ENCODE measurements at places on chromosomes 1 and 21.

DNA sequence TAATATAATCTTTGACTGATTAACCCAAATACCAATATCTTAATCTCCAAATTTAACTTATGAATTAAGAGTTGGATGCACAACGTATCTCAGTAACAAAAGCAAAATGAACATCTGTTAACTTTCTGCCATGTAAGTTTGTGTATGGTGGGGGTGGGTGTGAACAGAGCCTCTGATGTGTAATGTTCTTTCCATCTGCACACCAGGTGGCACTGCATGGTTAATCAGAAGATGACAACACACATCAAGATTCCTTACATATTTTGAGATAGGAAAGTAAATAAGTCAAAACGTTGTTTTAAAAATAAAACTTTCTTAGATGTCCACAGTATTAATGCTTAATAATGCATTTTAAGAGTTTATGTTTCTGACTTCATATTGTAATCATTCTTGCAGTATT lies 251.9 kb downstream of the DPYD start:
- peak; percentile 38 for DNase-seq

DNA sequence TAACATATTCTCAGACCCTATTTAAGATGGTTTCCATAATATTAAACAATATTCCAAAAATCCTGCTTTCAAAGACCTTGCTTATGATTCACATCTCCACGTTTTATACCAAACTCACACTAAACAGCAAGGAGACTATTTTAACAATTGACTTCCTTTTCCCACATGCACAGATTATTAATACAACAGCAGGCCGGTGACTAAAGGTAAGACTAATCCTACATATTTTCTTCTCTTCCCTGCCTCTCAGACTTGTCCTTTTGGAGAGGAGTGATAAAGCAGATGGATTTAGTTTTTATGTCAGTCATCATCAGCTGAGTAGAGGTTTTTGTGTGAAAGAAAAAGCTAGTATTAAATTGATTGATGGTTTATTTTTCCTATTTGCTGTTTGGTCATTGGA lies 400.6 kb downstream of the NTNG1 start:
- no peak for DNase-seq

- no peak for DNase-seq
These were observed 268.0 kb downstream of the NUF2 start for GRCh38 chr1:163589735-163590134.

GRCh38 chr1:163197022-163197421 lies 5.7 kb downstream of the RGS5 start:
- no peak for DNase-seq

DNA sequence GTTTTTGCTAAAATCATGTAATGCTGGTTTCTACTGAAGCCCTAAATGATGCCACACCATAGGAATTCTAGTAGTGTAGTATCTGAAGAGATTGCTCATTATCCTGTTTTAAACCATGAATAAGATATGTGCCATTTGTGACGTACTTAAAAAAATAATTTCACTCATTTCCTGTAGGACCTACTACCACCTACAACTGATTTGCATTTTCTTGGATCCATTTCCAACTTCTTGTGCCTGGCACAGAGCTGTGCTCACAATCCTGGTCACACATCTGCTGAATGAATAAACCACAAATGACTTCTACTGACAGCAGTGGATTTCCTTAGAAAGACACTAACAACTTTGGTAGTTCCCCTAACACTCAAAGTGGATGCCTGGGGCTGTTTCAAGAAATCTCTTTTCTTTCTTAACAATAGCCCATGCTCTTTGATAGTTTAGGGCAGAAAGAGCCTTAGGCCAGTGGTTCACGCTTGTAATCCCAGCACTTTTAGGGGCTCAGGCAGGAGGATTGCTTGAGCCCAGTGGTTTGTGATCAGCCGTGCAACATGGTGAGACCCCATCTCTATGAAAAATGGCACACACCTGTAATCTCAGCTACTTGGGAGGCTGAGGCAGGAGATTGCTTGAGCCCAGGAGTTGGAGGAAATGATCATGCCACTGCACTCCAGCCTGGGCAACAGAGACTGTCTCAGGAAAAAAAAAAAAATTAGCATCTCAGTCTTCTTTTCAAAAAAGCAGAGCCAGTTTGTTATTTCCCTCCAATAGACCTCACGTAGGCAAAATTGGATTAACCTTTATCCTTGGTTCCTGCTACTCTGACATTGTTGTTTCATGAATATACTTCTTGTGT lies 13.0 kb upstream of the BATF3 start:
- peak; percentile 40 for DNase-seq

- no peak for DNase-seq
These were observed 2.0 kb downstream of the CFAP45 start for GRCh38 chr1:159897962-159898361.

DNA sequence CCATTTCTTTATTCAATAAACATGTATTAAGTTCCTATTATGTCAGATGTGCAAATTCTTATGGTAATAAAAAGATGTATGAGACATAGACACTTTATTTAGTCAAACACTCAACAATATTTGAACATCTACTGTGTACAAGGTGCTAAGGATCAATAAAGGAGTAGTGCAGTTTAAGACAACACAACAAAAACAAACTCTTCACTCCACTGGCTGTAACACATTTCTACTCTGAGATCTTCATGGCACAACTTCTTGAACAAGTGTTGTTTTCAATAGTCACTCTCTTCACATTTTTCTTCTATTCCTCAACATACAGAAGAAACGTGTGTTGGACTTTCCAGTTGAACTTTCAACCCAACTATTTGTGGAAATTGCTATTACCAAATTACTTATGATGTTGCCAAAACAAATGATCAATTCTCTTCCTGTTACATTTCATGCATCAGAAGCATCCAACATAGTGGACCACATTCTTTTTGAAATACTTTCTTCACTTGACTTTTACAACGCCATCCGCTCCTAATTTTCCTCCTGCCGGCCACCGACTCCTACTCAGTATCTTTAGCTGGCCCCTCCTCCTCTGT lies 25.4 kb downstream of the HSD3B1 start:
- no peak for DNase-seq

DNA sequence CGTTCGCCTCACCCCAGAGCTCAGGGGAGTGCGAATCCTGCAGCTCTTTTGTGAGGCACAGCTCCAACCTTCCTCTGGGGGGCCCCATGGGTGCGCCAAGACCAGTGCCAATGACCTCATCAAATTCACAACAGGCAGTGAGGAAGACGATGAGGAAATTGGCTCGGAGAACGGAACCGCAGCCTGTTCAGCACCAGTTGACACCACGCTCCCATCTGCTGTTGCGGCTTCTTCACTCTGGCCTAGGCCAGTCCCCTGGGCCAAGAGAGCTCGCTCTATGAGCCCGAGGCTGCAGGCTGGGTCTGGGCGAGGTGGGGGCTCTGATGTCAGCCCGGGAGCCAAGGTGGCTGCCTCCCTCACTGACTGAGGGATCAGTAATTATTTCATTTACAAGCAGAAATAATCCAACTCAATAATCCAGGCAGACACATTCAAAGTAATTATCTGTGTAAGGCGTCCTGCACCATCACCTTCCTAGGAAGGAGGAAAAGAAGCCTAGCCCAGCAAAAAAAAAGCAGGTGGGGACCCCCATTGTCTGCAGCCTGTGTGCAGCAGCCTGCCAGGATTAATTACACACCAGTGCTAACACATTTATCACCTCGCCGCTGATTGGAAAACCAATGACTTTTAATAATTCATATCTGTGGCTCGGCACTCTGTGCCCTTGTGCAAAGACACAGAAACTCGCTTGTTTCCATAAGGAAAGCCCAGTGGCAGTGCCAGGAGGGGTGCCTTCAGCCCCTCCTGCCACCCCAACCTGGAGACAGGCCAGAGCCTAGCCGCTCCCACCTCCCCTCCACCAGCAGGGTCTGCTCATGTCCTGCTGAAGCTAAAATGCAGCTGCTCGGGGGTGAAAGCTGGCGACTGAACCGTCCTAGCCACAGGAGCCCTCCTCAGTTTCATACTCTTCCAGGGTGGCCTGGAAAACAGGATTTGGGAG lies 1.9 kb downstream of the PLEKHA6 start:
- no peak for DNase-seq

DNA sequence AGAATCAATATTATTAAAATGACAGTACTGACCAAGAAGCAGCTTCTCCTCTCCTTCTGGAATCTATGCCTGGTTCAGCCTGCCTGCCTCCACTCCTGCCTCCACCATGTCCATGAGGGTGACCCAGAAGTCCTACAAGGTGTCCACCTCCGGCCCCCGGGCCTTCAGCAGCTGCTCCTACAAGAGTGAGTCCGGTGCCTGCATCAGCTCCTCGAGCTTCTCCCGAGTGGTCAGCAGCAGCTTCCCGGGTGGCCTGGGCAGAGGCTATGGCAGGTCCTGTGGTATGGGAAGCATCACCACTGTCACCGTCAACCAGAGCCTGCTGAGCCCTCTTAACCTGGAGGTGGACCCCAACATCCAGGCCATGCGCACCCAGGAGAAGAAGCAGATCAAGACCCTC lies 822.4 kb upstream of the NEGR1 start:
- DNase-seq = no peak

- DNase-seq = no peak
These were observed 16.7 kb downstream of the SLC6A9 start for GRCh38 chr1:44014365-44015104.

- DNase-seq = no peak
These were observed 16.3 kb downstream of the BATF3 start for GRCh38 chr1:212683357-212683722.

GRCh38 chr1:1400576-1401456 lies 1.7 kb upstream of the CCNL2 start:
- DNase-seq = no peak

GRCh38 chr1:151689494-151689893 lies 27.1 kb downstream of the CELF3 start:
- no peak for DNase-seq

GRCh38 chr1:19347533-19348172 lies 35.5 kb downstream of the SLC66A1 start:
- no peak for DNase-seq

- DNase-seq = no peak
These were observed 40.9 kb downstream of the SYT6 start for GRCh38 chr1:114112775-114113174.

DNA sequence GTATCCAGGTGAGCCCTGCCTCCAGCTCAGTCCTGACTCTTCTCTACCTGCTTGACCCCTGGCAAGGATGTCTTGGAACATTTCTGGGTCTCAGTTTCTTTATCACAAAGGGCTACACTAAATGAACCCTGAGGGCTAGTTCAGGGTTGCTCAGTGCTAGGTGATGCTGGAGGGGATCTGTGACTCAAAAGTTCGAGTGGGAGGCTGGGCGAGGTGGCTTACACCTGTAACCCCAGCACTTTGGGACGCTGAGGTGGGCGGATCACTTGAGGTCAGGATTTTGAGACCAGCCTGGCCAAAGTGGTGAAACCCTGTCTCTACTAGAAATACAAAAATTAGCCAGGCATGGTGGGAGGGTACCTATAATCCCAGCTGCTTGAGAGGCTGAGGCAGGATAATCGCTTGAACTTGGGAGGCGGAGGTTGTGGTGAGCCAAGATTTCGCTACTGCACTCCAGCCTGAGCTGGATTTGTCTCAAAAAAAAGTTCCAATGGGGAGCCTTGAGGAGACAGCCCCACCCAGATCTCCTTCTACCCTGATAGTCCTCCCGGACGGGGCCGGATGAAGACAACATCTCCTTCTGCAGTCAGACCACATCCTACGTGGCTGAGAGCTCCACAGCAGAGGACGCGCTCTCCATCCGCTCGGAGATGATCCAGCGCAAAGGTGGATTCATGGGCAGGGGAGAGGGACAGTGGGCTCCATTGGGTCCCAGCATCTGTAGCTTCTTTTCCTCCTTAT lies 48.9 kb downstream of the YARS1 start:
- no peak for DNase-seq

DNA sequence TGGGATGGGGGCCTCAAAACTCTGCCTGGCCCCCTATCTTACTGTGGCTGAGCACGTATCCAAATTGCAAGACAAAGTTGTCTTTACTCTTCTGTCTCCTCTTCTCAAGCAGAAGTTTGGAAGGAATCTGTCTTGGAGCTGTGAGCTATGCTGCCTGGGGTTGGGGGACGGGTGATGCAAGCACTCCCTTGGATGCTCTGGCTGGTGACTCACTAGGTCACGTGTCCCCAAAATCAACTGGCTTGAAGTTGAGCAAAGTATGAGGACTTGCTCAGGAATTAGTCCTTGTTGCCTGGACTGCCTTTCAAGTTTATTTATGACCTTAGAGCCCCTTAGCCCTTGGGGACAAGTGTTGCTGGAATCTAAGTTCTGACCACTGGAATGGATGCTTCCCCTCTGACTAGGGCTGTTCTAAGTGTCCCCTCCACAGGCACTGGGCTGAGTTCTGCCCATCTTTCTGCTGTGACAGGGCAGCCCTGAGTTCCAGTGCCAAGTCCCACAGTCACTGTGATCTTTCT lies 269.5 kb downstream of the HHAT start:
- DNase-seq = peak; percentile 94

GRCh38 chr1:180250883-180251509 lies 20.9 kb downstream of the LHX4 start:
- no peak for DNase-seq

DNA sequence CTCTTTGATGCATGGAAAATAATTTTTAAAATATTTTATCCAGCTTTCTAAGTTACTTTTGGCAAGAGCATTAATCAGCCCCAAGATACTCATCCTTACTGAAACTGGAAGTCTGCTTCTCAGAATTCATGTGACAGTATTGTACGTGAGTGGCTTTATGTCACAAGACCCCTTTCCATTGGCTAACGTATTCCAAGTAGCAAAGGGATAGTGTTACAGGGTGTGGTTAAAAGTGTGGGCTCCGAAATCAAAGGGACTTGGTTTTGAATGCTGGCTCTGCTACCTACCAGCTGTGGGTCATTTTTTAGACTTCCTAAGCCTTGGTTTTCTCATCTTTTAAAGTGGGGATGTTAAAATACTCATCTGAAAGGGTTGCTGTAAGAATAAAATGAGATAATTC lies 91.7 kb downstream of the RHOU start:
- no peak for DNase-seq

DNA sequence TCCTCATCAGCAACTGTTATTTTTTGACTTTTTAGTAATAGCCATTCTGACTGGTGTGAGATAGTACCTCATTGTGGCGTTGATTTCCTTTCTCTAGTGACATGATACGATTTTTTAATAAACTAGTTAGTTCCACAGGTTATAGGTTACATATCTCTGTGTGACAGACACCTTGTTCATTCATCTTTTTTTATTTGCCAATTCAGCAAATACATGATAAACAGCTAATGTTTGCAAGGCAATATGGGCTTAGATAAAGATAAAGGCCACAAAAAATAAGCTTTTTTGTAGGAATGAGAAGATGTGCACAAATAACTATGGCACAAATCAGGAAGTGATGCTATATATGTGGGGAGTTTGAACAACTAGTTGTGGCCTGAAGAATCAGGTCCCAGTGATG lies 366.8 kb downstream of the HLX start:
- DNase-seq = no peak

GRCh38 chr21:34807146-34807880 lies 138.5 kb downstream of the CLIC6 start:
- peak; percentile 98 for DNase-seq

GRCh38 chr1:63874278-63874880 lies 100.6 kb downstream of the ROR1 start:
- no peak for DNase-seq
